ENCODE measurements at places on chromosomes 16 and 17.

DNA sequence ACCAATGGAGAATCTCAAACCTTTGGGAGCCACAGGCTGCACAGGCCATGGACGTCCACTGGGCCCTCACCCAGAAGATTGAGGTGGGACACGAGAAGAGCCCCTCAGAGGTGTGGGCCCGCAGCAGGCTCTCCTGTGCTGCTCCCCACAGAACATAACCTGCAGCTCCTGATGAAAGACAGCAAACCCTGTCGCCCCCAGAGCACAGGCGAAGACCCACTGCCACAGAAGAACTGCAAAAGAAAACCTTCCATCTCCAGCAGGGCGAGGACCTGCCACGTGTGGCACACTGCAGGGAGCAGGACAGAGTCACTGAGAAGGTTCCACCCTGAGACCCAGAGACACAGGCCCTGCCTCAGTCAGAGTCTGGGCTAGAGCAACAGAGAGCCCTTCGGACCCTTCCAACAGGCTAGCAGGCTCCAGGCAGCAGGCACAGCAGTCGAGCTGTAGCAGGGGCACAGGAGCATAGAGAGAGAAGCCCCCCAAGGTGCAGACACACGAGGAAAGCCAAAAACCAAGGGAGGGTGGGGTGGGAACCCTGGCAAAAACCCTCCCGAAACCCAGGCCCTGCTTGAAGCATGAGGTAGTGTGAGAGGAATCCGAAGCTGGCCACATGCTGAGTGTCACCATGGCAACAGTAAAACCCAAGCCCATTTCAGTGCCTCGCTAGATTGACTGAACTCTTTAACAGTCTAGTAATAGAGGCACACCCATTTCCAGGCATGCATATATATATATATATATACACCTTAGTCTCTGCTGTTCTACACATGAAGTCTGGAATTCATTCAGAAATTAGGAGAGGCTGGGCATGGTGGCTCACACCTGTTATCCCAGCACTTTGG lies 60.0 kb upstream of the CHMP6 start:
- DNase-seq: no peak

- DNase-seq: no peak
These were observed 590 bp upstream of the CD79B start for GRCh38 chr17:63932721-63933120.

DNA sequence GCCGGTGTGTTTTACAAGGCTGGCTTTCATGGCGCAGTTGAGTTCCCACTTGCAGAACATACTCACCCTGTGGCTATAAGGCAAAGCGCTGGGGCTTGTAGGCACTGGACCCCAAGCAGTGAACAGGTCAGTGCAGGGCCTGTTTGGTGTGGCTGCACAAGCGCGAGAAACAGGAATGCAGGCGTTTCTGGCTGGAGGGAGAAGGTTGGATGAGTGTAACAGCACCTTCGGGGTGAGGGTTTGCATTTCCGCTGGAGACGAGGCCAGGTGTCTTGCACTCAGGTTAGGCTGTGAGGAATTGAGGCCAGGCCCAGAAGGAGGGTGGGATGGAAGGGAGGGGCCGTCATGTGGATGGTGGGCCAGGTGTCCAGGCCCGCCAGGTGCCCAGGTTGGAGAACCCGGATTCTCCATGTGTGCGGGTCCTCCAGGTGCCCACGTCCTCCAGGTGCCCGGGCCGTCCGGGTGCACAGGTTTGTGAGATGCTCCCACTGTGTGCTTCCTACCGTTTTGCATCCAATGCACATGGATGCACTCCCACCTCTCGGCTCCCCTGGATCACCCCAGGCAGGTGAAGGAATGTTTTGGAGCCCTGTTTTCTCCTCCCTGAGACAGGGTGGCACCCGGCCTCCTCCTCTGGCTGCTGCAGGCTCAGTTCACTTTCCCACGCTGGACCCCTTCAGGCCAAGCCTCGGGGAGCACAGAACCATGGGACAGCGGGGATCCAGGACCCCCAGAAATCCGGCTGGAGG lies 46.0 kb downstream of the SLC7A5 start:
- DNase-seq: no peak

DNA sequence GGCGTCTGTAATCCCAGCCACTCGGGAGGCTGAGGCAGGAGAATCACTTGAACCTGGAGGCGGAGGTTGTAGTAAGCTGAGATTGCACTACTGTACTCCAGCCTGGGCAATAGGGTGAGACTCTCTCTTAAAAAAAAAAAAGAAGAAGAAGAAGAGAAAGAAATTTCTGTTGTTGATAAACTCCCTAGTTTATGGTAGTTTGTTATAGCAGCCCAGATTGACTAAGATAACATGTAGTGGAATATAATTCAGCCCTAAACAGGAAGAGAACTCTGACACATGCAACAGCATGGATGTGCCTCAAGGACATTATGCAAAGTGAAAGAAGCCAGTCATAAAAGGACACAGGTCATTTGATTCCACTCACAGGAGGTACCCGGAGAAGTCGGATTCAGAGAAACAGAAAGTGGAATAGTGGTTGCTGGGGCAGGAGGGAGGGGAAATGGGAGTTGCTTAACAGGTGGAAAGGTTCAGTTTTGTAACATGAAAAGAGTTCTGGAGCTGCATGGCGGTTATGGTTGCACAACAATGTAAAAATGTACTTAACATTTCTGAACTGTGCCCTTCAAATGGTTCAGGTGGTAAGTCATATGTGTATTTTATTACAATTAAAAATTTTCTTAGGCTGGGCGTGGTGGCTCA lies 26.0 kb upstream of the PRM1 start:
- DNase-seq: no peak

GRCh38 chr16:30669026-30669902 lies 11.0 kb downstream of the FBRS start:
- no peak for DNase-seq

GRCh38 chr16:67995423-67995822 lies 3.9 kb downstream of the DPEP2 start:
- DNase-seq: no peak

DNA sequence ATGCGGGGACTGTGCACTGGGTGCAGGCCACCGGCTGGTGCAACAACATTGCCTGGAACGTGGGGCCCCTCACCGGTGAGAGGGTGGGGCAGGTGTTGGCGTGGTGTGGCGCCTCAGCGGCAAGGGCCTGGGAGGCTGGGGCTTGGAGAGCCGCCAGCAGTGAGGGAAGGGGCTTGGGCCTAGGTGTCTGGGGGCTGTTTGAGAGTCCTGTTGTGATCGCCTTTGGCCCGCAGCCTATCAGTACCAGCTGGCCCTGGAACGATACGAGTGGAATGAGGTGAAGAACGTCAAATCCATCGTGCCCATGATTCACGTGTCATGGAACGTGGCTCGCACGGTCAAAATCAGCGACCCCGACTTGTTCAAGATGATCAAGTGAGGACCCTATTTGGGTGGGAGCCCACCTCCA lies 2.6 kb upstream of the TMEM88 start:
- no peak for DNase-seq

GRCh38 chr17:4119299-4119698 lies 23.5 kb downstream of the ZZEF1 start:
- DNase-seq: no peak

GRCh38 chr17:39674702-39675389 lies 6.6 kb downstream of the PNMT start:
- no peak for DNase-seq

- no peak for DNase-seq
These were observed 441.1 kb upstream of the RBFOX1 start for GRCh38 chr16:6891496-6891895.

DNA sequence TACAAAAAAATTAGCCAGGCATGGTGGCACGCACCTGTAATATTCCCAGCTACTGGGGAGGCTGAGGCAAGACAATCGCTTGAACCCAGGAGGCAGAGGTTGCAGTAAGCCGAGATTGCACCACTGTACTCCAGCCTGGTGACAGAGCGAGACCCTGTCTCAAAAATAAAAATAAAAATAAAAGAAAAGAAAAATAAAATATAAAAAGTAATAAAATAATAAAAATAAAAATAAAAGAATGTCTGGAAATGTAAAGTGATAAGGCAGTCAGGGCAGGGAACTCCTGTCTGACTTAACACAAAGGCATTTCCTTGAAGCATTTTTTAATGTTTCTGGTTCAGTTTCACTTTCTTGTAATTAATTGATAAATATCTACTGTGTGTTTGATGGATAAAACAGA lies 34.7 kb upstream of the DNAJA2 start:
- no peak for DNase-seq

DNA sequence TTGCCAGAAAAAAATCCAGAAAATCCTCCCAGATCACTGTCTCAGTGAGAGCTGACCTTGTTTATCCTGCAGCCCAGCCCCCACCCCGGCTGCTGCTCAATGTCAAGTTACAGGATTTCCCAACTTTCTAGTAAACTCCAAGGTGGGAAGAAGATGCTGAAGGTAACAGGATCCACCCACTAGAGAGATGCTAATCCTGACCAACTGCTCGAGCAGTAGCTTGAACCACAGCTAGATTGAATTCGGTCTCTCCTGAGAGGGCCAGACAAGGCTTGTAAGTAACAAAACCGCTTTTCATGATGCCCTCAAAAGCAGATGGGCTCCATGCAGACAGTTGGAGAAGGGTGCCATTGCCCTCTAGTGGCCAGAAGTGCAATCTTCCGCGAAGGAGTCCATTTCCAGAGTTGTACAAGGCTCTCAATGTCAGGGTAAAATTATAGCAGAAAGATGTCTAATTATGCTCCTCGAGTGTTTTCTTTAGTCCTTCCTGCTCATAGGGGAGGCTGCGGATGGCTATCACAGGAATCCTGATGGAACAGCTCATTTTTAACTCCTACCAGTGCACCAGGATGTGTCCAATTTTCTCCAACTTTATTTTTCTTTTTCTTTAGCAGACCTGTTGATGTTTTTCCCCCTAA lies 3.9 kb downstream of the CDH11 start:
- DNase-seq: no peak

- DNase-seq: no peak
These were observed 422.9 kb downstream of the WWOX start for GRCh38 chr16:78522327-78522726.
